ENCODE measurements at places on chromosomes 4 and X. TPM values are rescaled to one million over a fixed set of nuclear protein-coding genes. Genes with fewer than 3 reads are reported as not detected.

Gene CT45A1
- total RNA-seq, result not detected

DNA sequence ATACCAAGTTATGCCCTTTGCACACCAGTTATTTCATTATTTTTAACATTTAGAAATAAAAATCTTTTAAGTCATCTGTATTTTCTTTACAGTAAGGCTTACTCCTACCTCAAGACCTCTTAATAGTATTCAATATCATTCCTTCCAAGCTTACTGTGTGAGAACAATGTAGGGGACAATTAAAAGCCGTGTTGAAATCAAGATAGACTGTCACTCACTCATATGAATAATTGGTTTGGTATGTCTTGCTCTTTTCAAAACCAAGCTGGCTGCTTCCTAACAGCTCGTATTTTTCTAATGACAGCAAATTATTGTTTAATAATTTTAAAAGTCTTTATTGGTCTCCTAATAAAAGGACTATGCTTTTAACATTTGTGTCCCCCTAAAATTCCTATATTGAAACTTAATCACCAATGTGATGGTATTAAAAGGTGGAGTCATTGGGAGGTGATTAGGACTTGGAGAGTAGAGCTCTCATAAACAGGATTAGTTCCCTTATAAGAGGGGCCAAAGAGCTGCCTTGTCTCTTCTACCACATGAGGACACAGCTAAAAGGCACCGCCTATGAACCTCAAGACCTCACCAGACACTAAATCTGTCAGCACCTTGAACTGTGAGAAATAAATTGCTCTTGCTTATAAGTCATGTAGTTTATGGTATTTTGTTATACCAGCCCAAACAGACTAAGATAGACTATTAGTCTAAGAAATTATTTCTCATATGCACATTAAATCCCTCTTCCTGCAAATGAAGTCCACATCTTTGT is 4.1 kb downstream of the ABCB7 start:
- DNase-seq, result no peak

- no peak for DNase-seq
These were observed 23.9 kb upstream of the MXD4 start for GRCh38 chr4:2285613-2286381.

GRCh38 chr4:111454961-111455360 is 690.3 kb upstream of the FAM241A start:
- DNase-seq, result no peak

Gene IL3RA
- 8.5 TPM for total RNA-seq

Gene PABPC1L2A
- total RNA-seq, result not detected

DNA sequence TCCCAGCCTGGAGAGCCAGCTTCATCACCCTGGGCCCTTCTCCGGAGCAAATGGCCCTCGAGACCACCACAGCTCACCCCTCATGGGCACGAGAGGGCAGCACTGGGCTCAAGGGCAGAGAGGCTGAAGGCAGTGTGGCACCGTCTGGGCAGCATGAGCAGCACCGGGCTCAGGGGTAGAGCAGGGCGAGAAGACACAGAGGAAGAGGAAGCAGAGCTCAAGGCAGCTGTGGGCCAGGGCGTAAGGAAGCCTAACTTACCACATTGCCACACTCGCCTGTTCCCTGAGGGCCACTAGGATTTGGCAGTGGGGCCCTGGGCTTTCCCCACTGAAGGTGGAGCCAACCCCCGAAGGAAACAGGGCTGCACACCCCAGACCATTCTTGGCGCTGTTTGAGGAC is 15.5 kb downstream of the ZNF185 start:
- DNase-seq, result no peak

Gene CPE
- 33.9 TPM for total RNA-seq

Gene MAGT1
- total RNA-seq, result 55.3 TPM

DNA sequence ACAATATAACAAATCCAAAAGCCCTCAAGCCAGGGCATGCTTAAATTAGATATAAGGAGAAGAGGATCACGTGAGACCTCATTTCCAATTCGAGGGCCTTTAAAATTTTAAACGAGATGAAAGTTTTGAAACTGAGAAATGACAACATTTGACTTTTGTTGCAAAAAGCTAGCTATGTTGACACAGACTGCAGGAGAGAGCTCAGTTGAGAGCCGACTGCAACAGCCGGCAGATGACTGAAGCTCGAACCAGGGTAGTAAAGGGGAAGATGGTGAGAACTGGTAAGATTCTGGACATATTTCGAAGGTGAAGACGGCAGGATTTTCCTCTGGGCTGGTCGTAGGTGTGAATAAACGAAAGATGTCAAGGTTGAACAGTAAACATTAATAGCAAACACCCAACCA is 773 bp downstream of the PRMT9 start:
- DNase-seq, result peak; percentile 30

DNA sequence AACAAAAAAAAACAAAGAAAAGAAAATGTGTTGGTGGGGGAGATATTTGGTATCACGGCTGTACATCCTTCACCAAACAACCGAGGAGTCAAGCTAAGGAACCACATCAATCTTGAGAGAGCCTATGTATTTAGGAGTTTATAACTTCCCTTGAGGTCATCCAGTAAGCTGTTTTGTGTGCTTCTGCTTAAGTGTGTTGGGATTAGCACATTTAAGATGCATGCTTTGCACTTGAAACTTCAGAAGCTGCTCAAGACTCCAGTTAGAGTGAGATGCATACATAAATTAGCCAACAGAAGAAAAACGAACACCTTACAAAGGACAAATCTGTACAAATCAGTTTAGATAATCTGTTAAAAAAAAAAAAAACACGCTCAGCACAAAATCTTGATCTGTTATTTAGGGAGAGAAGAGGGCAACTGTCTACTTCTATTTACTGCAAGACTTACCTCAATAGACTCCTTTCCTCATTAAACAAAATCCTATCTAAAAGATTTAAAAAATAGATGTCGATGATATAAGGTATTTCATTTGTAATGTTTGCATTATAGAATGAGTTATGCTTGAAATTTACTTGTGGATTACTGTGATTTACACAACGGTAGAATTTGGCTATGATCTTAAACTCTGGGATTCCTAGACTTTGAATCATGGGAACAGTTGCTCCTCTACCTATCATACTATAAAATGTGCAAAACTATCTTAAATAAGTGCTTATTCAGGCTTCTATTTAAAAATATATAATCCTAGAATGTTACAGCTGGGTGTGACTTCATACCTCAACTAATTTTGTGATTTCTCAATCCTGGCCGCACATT is 53.8 kb upstream of the NAP1L5 start:
- no peak for DNase-seq

- no peak for DNase-seq
These were observed 1689.5 kb upstream of the PCDH10 start for GRCh38 chr4:131459430-131460101.

Gene CXXC4
- 4.2 TPM for total RNA-seq

- DNase-seq, result no peak
These were observed 1628.2 kb upstream of the IGFBP7 start for GRCh38 chr4:58738375-58738774.

DNA sequence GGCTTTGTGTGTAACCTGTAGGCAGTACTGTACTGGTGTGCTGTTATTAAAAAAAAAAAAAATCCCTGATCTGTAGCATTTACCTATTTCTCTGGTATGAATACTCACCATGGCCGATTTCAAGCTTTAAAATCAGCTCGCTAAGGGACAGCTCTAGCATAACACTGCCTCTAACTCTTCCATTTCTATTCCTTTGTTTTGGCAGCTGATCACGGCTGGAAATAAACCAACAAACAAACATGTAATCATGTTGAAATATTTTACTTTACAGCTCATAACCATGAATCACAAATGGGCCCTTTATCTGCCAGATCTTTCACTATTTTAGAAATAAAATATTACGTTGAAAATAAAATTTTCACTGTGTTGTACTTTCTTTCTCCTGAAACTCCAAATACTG is 60.5 kb upstream of the IL15 start:
- no peak for DNase-seq

DNA sequence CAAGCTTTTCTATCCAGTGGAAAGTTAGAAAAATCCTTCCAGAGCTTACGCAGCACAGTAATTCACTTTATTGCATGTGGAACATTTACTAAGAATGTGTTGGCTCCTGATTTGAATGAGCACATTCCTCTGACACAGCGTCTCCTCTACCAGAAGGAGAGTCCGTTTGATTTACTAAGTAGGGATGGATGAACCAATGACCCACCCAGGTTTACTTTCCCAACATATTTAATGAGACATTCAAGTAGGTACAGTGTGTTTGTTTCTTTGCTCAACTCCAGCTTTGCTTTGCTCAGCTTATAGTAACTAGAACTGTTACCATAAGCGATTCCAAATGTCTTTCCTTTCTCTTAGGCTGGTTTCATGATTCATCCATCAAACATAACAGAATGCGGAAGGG is 161.7 kb downstream of the SMARCA1 start:
- no peak for DNase-seq

Gene RBMXL3
- total RNA-seq, result not detected

DNA sequence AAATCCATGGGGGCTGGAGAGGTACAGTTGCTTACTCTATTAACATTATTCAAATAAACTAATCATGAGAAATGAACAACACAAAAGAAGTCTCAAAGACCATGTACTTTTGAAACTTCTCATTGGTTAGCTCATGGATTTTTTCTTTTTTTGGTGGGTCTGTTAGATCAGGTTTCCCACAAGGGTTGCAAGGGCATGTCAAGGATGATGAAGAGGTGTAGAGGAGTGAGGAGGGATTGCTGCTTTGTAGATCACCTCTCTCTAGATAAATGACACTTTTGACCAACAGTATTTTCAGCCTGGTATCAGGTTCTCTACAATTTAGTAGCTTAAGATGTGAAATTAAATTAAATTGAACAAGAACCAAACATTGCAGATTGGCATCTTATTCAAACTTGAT is 417.9 kb upstream of the AGA start:
- no peak for DNase-seq

Gene NXF2B
- not detected for total RNA-seq

- DNase-seq, result no peak
These were observed 24.3 kb upstream of the PGM2 start for GRCh38 chr4:37802068-37802666.

GRCh38 chrX:103791228-103791627 is 14.6 kb downstream of the PLP1 start:
- DNase-seq, result no peak

Gene ANKRD37
- 14.2 TPM for total RNA-seq

Gene SLC25A53
- total RNA-seq, result 18.0 TPM

Gene NR0B1
- not detected for total RNA-seq

Gene PLXNB3
- 44.9 TPM for total RNA-seq

DNA sequence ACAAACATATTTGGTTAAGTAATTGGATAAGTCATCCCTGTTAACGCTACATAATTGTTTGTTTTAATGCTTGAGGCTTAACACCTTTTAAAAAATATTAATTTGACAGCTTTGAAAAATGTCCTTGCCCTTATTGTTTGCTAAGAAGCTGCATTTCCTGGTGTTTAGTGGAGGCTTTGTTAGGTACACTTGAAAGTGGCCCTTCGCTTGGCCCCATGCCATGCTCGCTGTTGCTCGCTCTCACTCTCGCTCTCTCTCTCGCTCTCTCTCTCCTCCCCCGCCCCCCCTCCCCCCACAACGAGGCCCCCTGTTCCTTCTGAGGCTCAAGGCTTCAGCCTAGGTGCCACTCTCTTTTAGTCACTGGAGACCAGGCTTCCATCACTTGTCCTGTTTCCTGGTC is 139.6 kb downstream of the DCLK2 start:
- no peak for DNase-seq

Gene RTL9
- not detected for total RNA-seq

GRCh38 chrX:38831949-38832348 is 30.7 kb downstream of the MID1IP1 start:
- no peak for DNase-seq

GRCh38 chr4:112082954-112083586 is 62.2 kb upstream of the FAM241A start:
- DNase-seq, result peak; percentile 44

DNA sequence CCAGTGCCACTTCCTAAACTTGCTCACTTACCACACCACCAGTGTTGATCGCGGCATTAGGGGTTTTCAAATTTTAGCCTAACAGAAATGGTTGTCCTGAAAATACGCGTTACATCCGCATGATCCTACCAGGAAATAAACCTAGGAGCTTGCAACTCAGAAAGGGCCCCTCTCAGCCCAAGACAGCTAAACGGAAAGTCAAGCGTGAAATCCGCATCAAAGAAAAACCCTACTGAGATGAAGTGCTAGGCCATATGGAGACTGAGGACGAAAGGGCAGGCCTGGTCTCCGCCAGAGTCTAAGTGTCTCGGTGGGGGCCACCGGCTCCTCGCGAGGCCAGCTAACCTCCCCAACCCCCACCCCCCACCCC is 626 bp downstream of the YTHDC1 start:
- no peak for DNase-seq

Gene SHROOM4
- 2.9 TPM for total RNA-seq

DNA sequence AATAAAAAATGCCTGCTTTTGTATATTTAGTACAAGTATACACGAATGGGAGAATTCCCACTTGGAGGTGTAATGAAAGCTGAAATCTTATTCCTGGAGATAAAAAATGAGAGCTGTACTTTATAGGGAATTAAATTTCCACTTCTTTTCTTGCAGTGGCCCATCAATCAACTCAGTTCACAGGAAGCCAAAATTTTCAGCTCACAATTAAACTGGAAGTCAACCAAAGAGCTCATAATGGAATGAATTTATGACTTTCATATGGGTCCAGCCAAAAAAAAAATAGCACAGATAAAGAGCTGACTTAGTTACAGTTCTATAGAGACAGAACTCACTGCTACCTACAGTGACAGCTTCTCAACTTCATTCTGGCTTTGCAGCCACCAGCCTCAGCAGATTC is 115.2 kb upstream of the TBC1D9 start:
- no peak for DNase-seq

Gene PCDH10
- total RNA-seq, result 0.32 TPM

DNA sequence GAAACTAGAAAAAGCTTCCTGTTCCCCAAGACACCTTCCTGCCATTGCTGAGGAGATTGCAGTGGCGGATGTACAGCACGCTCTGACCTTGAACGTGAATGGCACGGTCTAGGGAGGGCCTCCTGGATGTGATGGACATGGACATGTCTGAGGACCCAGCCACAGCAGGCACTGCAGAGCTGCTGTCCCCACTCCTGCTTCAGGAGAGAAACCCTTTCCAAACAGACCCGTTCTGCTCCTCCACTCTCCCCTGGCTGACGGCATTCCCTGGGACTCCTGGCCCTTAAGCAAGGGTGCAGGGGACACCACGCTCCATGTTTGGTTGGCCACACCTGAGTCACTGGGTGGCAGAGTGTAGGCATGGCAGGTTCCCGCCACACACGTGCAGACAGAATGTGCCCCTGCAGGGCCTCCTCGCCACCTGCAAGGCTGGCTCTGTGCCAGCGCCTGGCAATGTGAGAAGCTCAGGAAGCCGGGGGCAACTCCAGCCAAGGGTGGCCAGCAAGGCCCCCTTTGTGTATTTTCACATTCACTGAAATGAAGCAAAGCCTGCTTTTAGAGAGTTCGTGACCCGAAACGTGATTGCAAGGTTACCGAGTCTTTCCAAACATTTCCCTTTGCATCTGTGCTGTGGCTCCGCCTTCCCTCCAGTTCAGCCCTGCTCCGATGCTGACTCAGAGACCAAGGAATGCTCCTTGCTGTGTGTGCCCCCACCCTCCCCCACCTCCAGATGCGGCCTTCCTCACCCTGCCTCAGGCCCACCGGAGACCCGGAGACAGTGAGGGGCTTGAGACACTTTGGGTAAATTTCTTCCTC is 46.1 kb downstream of the HTRA3 start:
- no peak for DNase-seq
